Frontal cortex (tissue), 4 donors: ENCODE measurements at places on chromosomes 13 and 19. TPM values are rescaled to one million over a fixed set of nuclear protein-coding genes. Genes with fewer than 3 reads are reported as not detected.

- DNase-seq, result no peak
Observed at GRCh38 chr19:40797963-40798682, 868 bp upstream of the EGLN2 start.

- DNase-seq, result no peak
Observed at GRCh38 chr19:44702551-44703176, 3.7 kb downstream of the CEACAM16 start.

C1QTNF9B gene
- 0.41 TPM for total RNA-seq

- no peak for DNase-seq
Observed at GRCh38 chr13:25489238-25489637, 117.5 kb downstream of the ATP8A2 start.

DNA sequence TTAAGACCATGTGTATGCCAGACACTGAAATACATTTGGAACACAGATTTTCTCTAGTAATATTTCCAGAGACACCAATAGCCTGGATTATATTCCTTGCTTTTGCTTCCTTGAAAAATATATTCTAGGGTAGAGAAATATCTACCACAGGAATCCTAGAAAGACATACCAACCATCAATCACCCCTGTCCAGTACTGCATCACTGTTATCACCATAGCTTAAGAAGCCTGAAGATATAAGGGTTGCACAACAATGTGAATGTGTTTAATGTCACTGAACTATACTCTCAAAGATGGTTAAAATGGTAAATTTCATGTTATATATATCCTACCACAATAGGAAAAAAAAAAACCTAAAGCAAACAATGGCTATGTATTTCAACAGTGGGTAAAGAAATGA lies 163.6 kb downstream of the DIAPH3 start:
- DNase-seq, result no peak

DNA sequence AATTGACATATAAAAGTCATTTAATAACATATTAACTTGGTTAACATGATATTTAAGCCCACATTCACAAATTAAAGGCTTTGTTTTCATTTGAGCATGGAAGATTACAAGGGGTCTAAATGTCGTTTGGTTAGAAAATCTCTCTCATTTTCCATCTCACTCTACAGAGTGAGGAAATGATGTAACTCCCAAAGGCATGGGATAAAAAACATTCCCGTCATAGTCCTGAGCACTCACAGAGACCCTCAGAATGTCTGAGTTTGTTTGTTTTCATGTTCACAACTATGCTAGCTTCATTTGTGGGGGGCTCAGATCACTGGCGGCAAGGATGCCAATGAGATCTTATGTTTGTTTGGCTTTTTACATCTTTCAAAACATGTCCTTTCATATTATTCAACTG lies 307.5 kb downstream of the TBC1D4 start:
- no peak for DNase-seq

GRCh38 chr19:34343751-34344150 lies 21.2 kb upstream of the GPI start:
- DNase-seq, result no peak

GRCh38 chr19:17234911-17235299 lies 8.9 kb downstream of the OCEL1 start:
- DNase-seq, result peak; percentile 62

DNA sequence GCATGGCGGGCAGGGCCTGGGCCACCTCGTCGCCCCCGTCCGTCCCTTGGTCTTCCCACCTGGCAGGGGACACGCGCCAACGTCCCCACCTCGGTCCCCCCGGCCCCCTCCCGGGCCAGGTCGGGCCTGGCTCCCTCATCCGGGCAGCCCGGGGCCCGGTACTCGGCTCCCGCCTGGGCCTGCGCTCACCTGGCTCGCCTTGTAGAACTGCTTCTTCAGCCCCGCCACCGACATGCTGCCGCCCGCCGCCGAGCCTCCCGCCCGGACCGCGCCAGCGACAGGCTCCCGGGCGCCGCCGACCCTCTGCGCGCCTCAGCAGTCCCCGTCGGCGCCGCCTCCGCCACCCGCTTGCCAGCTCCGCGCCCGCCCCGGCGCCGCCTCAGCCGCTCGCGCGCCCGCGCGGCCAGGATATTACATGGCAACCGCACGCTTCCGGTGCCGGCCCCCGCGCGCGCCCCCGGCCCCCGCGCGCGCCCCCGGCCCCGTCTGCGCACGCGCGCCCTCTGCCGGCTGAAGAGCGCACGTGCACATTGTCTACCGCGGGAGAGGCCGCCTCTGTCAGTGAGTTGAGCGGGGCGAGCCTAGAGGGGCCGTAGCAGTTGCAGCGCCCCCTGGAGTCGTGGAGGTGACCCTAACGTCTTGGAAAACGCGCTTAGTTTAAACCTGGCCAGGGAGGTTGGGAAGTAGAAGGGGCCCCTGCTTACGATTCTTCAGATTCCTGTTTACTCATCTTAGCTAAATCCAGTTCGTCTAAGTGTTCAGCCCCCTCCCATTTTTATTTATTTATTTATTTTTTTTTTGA lies at the start of gene SH3GL1:
SH3GL1 (minus strand) TSS at position 413 of the 802 bp plus-strand sequence; CDS start at position 234, 179 bp downstream.
- peak; percentile 88 for DNase-seq

CLIP3 gene
- 24.9 TPM for total RNA-seq

GRCh38 chr13:97567510-97568243 lies 133.7 kb downstream of the RAP2A start:
- no peak for DNase-seq

KIR2DL4 gene
- total RNA-seq, result not detected

DNA sequence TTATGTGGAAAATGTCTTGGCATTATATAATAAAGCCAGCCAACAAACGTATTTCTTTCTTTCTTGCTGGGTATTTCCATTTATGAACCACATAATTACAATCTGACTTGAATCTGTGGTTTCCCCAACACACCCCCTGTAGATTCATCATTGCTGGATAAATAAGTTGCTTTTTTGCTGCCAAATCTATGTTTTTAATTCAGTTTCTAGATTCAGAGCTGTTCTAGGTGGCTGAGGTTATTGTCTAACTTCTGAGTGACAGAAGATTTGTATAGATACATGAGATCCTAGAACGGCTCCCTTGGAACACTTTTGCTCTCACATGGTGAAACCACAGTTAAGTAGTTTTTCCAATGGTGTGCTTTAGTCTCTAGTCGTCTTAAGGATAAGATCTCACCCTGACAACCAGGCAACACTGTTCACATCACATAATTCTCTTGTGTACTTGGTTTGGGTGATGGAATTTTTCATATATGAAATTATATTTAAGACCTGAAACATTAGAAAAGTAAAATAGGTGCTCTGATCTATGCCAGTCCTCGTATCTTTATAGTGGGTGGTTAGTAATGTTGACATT lies 239.1 kb downstream of the KLF12 start:
- no peak for DNase-seq

DNA sequence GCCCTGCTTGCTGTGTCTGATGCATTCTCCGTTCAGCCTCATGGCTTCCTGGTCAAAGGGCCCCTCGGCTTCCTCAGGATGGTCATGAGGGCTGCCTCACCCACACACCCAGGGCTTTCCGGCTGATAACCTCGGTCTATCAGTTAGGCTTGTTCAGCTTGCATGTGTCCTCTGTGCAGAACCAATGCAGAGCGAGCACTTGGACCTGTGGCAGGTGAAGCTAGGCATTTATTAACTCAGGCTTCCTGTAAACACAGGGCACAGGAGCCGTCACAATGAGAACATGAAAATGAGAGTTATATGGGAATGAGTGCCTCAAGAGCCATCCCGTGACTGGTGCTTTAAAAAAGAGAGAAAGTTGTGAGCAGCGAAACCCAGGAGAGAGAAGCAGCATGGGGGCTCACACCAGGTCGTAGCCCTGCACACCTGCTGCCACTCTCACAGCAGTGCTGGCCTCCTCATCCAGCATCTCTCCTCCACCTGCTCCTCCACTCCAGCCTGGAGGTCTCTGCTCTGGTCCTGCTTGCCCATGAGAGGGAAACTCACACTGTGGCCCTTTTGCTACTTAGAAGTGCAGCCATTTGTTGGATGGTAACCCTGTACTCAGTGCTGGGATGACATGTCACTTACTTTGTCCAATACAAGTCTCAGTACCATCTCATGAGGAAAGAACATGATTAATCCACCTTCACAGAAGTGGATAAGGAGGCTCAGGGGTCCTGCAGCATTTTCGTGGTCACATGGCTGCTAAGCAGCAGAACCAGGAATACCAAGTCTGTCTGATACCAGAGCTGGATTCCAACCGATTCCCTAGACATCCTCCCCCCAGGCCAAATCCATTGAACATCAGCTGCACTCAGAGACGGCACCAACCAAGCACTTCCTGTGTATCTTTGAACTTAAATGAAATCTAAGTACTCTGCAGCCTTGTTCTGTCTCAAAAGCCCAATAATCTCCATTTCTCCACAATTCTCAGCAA lies 50.5 kb upstream of the IRS2 start:
- no peak for DNase-seq

- DNase-seq, result no peak
Observed at GRCh38 chr13:113378825-113379224, 14.9 kb upstream of the GRTP1 start.

ZNF490 gene
- 9.4 TPM for total RNA-seq

- no peak for DNase-seq
Observed at GRCh38 chr13:48741377-48741776, 87.6 kb downstream of the CYSLTR2 start.

DNA sequence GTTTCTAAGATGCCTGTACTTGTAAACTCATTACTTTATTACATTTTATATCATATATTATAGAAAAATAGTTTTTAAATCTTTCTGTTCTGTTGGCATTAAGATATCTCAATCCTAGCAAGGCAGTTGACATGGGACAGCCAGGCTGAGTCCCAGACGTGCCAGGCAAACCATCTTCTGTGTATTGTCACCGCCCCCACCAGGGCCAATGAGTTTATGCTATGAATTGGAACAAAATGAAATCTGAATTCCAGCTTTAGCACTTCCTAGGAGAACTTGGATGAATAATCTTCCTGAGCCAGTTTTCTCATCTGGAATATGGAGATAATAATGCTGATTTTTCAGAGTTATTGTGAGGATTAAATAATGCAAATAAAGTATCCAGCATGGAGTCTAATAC lies 79.9 kb upstream of the GSX1 start:
- DNase-seq, result no peak

GRCh38 chr19:30640252-30640965 lies 268.2 kb downstream of the ZNF536 start:
- DNase-seq, result no peak

DNA sequence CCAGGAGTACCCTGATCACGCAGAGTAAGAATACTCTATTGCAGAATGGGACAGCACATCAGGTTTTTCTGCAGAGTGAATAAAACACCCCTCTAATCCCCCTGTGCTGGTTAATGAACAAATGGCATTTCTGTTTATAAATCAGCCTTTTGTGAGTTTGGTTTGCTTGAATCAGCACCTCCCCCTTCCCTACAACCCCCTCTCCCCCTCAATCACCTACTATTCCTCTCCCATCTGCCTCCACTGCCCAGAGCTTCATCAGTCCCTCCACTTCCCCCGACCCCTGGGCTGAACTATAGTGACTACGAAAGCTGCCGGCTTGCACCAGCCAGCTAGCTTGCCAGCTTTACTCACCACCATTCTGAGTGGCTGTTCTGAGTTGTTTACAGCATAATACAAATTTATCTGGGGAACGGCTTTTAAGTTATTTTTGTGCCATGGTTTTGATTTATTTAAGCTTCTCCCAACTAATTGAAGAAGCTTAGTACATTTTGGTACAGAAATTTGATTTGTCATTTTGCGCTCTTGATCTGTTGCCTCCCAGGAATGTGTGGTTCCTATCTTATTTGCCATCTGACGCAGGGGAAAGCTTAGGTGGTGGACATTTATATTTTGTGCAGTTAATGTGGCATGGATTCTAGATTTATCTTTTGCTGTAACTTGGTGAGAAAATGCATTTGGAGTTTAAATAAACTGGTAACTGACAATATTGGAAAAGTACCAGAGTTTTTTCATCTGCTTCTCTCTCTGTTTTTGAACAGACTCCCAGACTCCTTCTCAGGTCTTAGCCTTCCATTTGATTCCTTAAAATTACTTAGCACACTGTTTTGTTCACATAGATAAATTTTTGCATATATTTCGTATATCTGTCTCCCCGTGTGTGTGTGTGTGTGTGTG lies 41.7 kb upstream of the WDFY2 start:
- DNase-seq, result no peak

- no peak for DNase-seq
Observed at GRCh38 chr13:102183509-102184182, 218.2 kb downstream of the FGF14 start.

IGFL1 gene
- total RNA-seq, result not detected

- no peak for DNase-seq
Observed at GRCh38 chr13:103238441-103238840, 172.2 kb upstream of the SLC10A2 start.
